ENCODE measurements at places on chromosomes 13 and 19. TPM values are rescaled to one million over a fixed set of nuclear protein-coding genes. Genes with fewer than 3 reads are reported as not detected.

LMTK3 gene
- under 0.01 TPM for total RNA-seq

NUCB1 gene
- total RNA-seq, result 221 TPM

ZNF540 gene
- total RNA-seq, result 0.81 TPM

ZNF534 gene
- total RNA-seq, result not detected

STARD13 gene
- total RNA-seq, result 23.3 TPM

DLL3 gene
- total RNA-seq, result 0.06 TPM

TLE2 gene
- total RNA-seq, result 4.6 TPM

TMEM86B gene
- total RNA-seq, result 1.5 TPM

ZNF431 gene
- total RNA-seq, result 2.8 TPM

KLF5 gene
- 0.26 TPM for total RNA-seq

PIAS4 gene
- 17.7 TPM for total RNA-seq

TMEM272 gene
- total RNA-seq, result not detected

MTRF1 gene
- 9.8 TPM for total RNA-seq

TINCR gene
- total RNA-seq, result 0.12 TPM

METTL21C gene
- not detected for total RNA-seq

PLPPR3 gene
- not detected for total RNA-seq

ZNF699 gene
- 6.3 TPM for total RNA-seq

CSNK1G2 gene
- total RNA-seq, result 51.7 TPM

ADGRE2 gene
- total RNA-seq, result 0.06 TPM

GJB2 gene
- 0.06 TPM for total RNA-seq

FXYD1 gene
- 3.4 TPM for total RNA-seq

UFM1 gene
- total RNA-seq, result 82.3 TPM

ZNF222 gene
- total RNA-seq, result 7.1 TPM

MYO9B gene
- 70.3 TPM for total RNA-seq

KLK3 gene
- not detected for total RNA-seq

FUT3 gene
- not detected for total RNA-seq

TEX26 gene
- total RNA-seq, result not detected

CKM gene
- not detected for total RNA-seq

CASP14 gene
- total RNA-seq, result not detected

IGSF23 gene
- total RNA-seq, result not detected

ADM5 gene
- 0.40 TPM for total RNA-seq

HIPK4 gene
- 0.06 TPM for total RNA-seq

SMIM44 gene
- not detected for total RNA-seq

KL gene
- total RNA-seq, result 0.13 TPM

DPY19L3 gene
- 45.8 TPM for total RNA-seq

KLF1 gene
- total RNA-seq, result not detected

ICAM1 gene
- total RNA-seq, result 4.9 TPM

IZUMO1 gene
- total RNA-seq, result not detected

CD22 gene
- total RNA-seq, result 0.56 TPM

C19orf81 gene
- total RNA-seq, result 0.62 TPM

DHX34 gene
- 5.4 TPM for total RNA-seq

ZNF284 gene
- total RNA-seq, result 3.3 TPM

FCER2 gene
- not detected for total RNA-seq

INSR gene
- 19.9 TPM for total RNA-seq

THSD1 gene
- 6.9 TPM for total RNA-seq

TIMM50 gene
- 50.5 TPM for total RNA-seq

CEACAM1 gene
- total RNA-seq, result under 0.01 TPM

KIR2DL3 gene
- not detected for total RNA-seq

MAP2K2 gene
- 203 TPM for total RNA-seq

EPS8L1 gene
- 0.75 TPM for total RNA-seq

PSG6 gene
- not detected for total RNA-seq

SLC46A3 gene
- total RNA-seq, result 5.7 TPM

BCL3 gene
- total RNA-seq, result 11.6 TPM

All from aortic smooth muscle cell (primary cell).